ENCODE measurements at places on chromosomes 16 and 17.

DNA sequence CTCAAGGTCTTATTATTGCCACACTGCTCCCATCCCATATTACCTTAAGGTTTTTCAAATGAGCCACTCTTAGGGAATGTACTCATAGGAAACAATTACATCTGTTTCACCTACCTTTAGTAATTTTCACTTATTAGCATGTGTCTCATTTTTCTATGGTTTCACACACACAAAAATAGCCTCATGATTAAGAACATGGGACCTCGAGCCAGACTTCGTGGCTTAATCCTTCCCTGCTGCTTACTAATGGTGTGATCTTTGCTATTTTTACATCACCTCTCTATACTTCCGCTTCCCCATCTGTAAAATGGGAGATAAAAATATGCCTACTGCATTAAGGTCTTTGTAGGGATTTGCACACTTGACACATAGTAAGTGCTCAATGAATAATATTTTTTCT, 38.5 kb downstream of the OTOA start:
- no peak for DNase-seq

GRCh38 chr16:4015275-4016004, 100.8 kb downstream of the ADCY9 start:
- DNase-seq = peak; percentile 49

DNA sequence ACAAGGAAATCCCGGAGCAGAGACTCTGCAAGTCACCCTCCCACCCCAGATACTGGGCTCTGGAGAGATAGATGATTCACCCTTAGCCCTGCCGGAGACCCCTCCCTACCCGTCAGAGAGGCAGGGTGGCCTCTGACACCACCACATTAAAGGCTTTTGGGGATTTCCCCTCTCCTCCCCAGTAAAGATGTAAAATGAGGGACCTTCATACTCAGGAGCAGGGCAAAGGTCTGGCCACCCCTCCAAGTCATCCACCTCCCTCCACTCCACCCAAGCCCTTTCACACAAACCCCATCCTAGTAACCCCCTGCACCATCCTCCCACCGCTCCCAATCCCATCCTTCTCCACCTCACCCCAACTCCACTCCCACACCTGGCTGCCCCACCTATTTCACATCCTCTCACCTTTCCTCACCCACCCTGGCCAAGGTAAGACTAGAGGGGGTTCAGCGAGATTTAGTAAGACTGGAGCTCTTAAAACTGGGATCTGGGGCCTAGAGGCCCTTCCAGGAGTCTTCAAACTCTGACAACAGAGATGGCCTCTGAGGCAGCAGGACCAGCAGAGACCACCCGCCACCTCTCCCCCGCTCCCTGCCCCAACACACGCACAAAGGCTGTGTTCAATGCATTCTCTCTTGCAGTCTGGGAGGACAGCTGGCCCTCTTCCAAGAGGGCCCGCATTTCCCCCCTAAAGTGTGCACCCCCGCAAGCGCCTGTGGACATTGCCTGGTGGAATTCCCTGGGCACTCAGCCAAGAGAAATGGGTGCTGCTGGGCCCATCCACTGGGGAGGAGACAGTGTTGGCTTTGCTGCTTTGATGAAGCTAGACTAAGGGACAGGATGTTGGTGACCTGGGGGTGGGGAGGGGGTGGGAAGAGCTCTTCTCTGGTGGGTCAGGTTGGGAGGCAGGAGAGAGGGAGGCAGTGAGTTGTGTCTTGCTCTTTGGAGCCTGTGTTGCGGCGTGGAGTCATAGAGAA, 1.1 kb downstream of the ABAT start:
- DNase-seq = no peak

DNA sequence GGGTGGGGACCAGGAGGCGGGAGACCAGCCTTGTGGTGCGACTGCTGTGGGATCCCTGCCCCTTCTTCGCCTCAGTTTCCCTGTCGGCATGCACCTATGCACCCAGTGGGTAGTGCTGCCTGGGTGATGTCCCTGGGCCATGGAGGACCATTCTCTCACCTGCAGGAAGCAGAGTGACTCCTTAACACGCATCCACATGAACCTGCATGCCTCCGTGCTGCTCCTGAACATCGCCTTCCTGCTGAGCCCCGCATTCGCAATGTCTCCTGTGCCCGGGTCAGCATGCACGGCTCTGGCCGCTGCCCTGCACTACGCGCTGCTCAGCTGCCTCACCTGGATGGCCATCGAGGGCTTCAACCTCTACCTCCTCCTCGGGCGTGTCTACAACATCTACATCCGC, 25.2 kb downstream of the ADGRG5 start:
- no peak for DNase-seq

DNA sequence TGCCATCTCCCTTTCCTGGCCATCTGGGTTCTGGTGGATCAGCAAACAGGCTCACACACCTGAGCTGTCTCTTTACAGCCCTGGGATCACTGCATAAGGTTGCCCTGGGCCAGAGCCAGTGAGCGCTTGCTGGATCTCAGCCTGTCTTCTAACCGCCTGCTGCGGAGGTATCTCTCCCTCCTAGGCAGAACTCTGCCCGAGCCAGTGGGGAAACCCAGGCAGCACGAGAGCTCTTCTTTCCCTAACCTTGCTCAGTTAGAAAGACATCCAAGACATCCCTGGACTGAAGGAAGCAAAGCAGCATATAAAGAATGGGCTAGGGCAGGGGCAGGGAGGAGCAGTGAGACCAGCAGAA, 6.4 kb downstream of the HAS3 start:
- DNase-seq = no peak

- DNase-seq = peak; percentile 79
Measured at GRCh38 chr17:550463-551180, 164.0 kb downstream of the VPS53 start.

GRCh38 chr17:327296-327695, 25.3 kb downstream of the RPH3AL start:
- no peak for DNase-seq

Measured in fibroblast of lung (primary cell).